ENCODE measurements at places on chromosomes 5 and 9. TPM values are rescaled to one million over a fixed set of nuclear protein-coding genes. Genes with fewer than 3 reads are reported as not detected.

STC2 gene
- total RNA-seq, result 2.9 TPM

SLC28A3 gene
- 10.3 TPM for total RNA-seq

HAVCR2 gene
- total RNA-seq, result 4.4 TPM

SLC34A1 gene
- not detected for total RNA-seq

ZNG1F gene
- total RNA-seq, result 14.5 TPM

CYLC2 gene
- not detected for total RNA-seq

LCN1 gene
- total RNA-seq, result not detected

GGTA1 gene
- total RNA-seq, result 18.4 TPM

Measured in vagina (tissue), 2 donors.